Vagina (tissue), 2 donors: ENCODE measurements at places on chromosomes 1 and 21.
A peak's percentile ranks its signal among the peaks of the same experiment; 100 is the strongest.

DNA sequence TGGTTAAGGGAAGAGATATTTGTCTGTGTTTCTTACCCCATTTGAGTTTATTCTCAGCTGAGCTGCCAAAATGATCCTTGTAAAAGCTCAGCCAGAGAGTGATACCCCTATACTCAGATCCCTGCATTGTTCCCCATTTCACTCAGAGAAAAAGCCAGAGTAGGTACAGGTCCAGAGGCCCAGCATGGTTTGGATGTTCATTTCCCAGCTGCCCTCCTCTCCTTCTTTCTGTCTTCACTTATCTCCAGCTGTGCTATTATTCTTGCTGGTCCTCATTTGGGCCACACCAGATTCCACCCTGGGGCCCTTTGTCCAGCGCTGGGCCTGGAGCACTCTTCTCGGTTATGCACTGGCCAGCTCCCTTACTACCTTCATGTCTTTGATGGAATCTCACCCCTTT, 187.7 kb downstream of the CHRM3 start:
- DNase-seq: no peak
- H3K4me3 ChIP-seq: no peak overlapping the region
- no peaks in the 10 kb centered on the region for H3K36me3 ChIP-seq
- no peaks in the 10 kb centered on the region for H3K27me3 ChIP-seq
- H3K4me1 ChIP-seq: no peaks in the 10 kb centered on the region
- no peak overlapping the region for H3K27ac ChIP-seq

DNA sequence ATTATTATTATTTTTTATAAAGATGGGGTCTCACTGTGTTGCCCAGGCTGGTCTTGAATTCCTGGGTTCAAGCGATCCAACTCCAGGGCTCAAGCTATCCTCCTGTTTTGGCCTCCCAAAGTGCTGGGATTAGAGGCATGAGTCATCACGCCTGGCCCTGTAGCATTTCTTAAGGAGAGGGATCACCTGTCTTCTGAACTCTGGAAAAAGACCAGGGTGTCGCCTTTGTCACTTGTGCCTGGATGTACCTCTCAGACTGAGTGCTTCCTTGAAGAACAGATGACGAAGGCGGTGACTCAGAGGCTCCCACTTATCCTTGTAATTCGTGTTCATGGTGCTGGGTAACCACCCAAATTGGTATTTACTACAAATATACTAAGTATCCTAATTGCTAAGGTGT, 2.4 kb upstream of the CGN start:
- H3K27ac ChIP-seq: no peak overlapping the region
- peaks cover 27% of the 10 kb centered on the region for H3K4me1 ChIP-seq

GRCh38 chr1:202571719-202572339, 138.4 kb downstream of the SYT2 start:
- no peaks in the 10 kb centered on the region for H3K27me3 ChIP-seq
- peak overlapping the region; percentile 4 for H3K27ac ChIP-seq
- no peak overlapping the region for H3K4me3 ChIP-seq
- DNase-seq: peak; percentile 34

DNA sequence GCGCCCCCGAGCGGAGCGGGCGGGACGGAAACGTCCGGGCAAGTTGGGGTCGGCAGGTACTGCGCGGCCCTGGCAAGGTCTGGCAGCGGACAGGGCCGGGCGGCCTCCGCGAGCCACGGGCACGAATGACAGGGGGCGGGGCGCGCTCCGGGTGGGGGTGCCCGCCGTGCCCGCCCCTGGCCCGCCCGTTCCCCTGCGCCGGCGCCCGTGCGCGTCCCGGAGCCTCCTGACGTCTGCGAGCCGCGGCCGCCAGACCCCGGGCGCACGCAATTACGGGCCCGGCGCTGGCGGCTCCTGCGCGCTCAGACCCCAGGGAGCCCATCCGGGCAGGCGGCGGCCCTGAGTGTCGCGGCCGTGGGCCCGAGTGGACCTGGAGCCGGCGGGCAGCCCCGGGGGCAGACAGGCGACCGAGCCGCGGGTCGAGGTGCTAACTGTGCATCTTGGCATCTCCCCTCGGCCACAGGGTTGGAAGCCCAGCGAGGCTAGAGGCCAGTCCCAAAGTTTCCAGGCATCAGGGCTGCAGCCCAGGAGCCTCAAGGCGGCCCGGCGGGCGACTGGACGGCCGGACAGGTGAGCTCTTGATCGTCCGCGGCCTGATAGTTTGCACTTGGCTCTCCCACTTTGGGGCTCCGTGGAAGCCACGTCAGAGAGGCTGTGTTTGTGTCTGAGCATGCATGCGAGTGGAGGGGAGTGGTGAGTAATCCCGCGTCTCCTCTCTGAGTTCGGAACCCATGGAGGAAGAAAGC, 918 bp downstream of the MIB2 start:
- peak overlapping the region; percentile 100 for H3K27ac ChIP-seq
- peaks cover 40% of the 10 kb centered on the region for H3K4me1 ChIP-seq
- no peaks in the 10 kb centered on the region for H3K36me3 ChIP-seq

- DNase-seq: no peak
- no peak overlapping the region for H3K27ac ChIP-seq
- no peaks in the 10 kb centered on the region for H3K27me3 ChIP-seq
- H3K4me3 ChIP-seq: no peak overlapping the region
- H3K4me1 ChIP-seq: no peaks in the 10 kb centered on the region
These were observed 13.5 kb upstream of the NEXN start for GRCh38 chr1:77874804-77875445.
